ENCODE measurements at places on chromosomes 7 and 10.

GRCh38 chr7:78148166-78148894 lies 349.8 kb downstream of the PHTF2 start:
- peaks cover 11% of the 10 kb centered on the region for H3K27me3 ChIP-seq
- H3K36me3 ChIP-seq, result no peaks in the 10 kb centered on the region
- no peak for DNase-seq
- no peak overlapping the region for H3K27ac ChIP-seq
- H3K4me1 ChIP-seq, result peaks cover 2% of the 10 kb centered on the region
- H3K4me3 ChIP-seq, result no peak overlapping the region

GRCh38 chr10:82866424-82867020 lies 991.5 kb downstream of the NRG3 start:
- no peak overlapping the region for H3K4me3 ChIP-seq
- peaks cover 4% of the 10 kb centered on the region for H3K4me1 ChIP-seq
- no peaks in the 10 kb centered on the region for H3K36me3 ChIP-seq
- no peak for DNase-seq
- no peaks in the 10 kb centered on the region for H3K27me3 ChIP-seq
- H3K27ac ChIP-seq, result no peak overlapping the region

- no peak for DNase-seq
- H3K27me3 ChIP-seq, result no peaks in the 10 kb centered on the region
- no peak overlapping the region for H3K4me3 ChIP-seq
- peaks cover 2% of the 10 kb centered on the region for H3K4me1 ChIP-seq
These were observed 54.1 kb upstream of the CYP26C1 start for GRCh38 chr10:93006435-93007039.

DNA sequence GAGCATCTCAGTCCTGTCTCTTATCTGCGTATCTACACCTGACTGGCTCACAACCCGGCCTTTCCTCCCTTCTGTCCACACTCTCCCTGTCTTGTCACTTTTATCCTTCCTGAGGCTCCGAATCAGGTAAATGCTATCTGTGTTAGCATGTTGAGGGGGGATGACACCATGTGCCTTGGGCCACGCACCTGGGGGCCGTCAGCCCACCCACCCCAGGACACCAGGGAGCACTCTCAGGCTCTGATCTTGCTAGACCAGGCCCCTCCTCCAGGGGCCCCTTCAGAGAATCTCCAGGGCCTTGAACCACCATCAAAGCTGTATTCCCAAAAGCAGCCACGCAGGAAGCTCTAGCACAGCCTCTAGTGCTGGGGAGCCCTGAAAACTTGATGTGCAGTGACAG lies 278.7 kb upstream of the SHH start:
- H3K36me3 ChIP-seq, result no peaks in the 10 kb centered on the region
- H3K27ac ChIP-seq, result no peak overlapping the region
- H3K4me3 ChIP-seq, result no peak overlapping the region
- H3K4me1 ChIP-seq, result no peaks in the 10 kb centered on the region

Measured in progenitor cell of endocrine pancreas (in vitro differentiated cells).